ENCODE measurements at places on chromosomes 16 and 17.

- no peaks in the 10 kb centered on the region for H3K36me3 ChIP-seq
- peaks cover 12% of the 10 kb centered on the region for H3K27me3 ChIP-seq
- H3K27ac ChIP-seq: peak overlapping the region; percentile 13
- H3K4me3 ChIP-seq: no peak overlapping the region
These were observed 27.4 kb upstream of the NAGLU start for GRCh38 chr17:42508426-42509165.

DNA sequence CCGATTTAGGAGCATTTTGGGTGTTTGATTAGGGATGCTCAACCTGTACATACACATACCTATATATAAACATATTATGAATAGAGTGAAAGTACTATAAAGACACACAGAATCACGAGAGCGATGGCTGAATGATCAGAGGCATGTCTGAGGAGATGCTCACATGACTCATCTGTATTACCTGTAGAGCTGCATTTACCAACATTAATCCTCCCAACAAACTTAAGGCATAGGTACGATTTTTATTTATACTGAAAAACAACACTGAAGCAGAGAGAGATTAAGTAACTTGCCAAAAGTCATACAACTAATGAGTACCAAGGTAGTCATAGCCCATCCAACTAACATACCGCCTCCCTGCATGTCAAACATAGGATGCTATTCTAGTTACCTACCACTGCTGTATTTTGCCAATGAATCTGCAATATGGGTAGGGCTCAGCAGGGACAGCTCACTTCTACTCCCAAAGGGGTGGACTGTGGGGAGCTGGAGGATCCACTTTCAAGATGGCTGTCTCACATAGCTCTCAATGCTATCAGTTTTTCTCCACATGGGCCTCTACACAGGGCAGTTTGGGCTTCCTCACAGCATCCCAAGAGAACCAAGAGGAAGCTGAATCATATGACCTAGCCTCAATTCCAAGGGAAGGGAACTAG is 7.3 kb downstream of the CYB5D1 start:
- no peaks in the 10 kb centered on the region for H3K27me3 ChIP-seq
- H3K27ac ChIP-seq: no peak overlapping the region
- H3K36me3 ChIP-seq: peaks cover 34% of the 10 kb centered on the region

DNA sequence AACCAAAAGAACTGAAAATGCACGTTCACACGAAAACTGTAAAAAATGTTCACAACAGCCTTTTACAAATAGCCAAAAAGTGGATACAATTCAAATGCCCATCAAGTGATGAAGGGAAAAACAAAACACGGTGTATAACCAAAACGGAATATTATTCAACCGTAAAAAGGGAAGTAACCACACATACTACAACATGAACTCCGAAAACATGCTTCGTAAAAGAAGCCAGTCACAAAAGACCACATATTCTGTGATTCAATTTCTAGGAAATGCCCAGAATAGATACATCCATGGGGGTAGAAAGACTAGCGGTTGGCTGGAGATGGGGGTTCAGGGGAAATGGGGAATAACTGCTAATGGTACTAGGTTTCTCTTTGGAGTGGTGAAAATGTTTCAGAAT is 81.5 kb upstream of the TRAP1 start:
- H3K36me3 ChIP-seq: peaks cover 25% of the 10 kb centered on the region
- no peak overlapping the region for H3K4me3 ChIP-seq
- H3K4me1 ChIP-seq: peaks cover 55% of the 10 kb centered on the region
- no peaks in the 10 kb centered on the region for H3K27me3 ChIP-seq
- no peak overlapping the region for H3K27ac ChIP-seq

DNA sequence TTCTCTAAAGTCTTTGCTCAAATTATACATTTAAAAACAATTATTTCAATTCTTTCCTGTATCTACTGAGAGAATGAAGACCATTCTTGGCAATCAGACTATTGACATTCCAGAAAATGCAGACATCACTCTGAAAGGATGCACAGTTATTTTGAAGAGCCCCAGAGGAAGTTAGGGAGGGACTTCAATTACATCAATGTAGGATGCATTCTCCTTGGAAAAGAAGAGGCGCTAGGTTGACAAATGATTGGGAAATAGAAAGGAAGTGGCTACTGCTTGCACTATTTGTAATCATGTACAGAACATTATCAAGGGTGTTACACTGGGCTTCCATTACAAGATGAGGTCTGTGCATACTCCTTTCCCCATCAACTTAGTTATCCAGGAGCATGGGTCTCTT is 74.3 kb downstream of the SSH2 start:
- H3K4me1 ChIP-seq: peaks cover 2% of the 10 kb centered on the region
- H3K4me3 ChIP-seq: no peak overlapping the region
- H3K27me3 ChIP-seq: no peaks in the 10 kb centered on the region
- H3K27ac ChIP-seq: no peak overlapping the region
- H3K36me3 ChIP-seq: peaks cover 11% of the 10 kb centered on the region

GRCh38 chr17:62906881-62907280 is 59.2 kb upstream of the TANC2 start:
- H3K27ac ChIP-seq: no peak overlapping the region
- H3K36me3 ChIP-seq: no peaks in the 10 kb centered on the region
- DNase-seq: no peak
- no peaks in the 10 kb centered on the region for H3K4me1 ChIP-seq
- no peak overlapping the region for H3K4me3 ChIP-seq

- H3K27ac ChIP-seq: no peak overlapping the region
- H3K4me3 ChIP-seq: no peak overlapping the region
- no peaks in the 10 kb centered on the region for H3K4me1 ChIP-seq
- H3K36me3 ChIP-seq: no peaks in the 10 kb centered on the region
- H3K27me3 ChIP-seq: no peaks in the 10 kb centered on the region
- DNase-seq: no peak
These were observed 34.4 kb upstream of the USP7 start for GRCh38 chr16:8998108-8998507.

- H3K4me3 ChIP-seq: peak overlapping the region; percentile 17
- peak overlapping the region; percentile 87 for H3K27ac ChIP-seq
- H3K36me3 ChIP-seq: peaks cover 50% of the 10 kb centered on the region
- no peaks in the 10 kb centered on the region for H3K27me3 ChIP-seq
These were observed 150.7 kb downstream of the SOCS1 start for GRCh38 chr16:11105038-11105903.

DNA sequence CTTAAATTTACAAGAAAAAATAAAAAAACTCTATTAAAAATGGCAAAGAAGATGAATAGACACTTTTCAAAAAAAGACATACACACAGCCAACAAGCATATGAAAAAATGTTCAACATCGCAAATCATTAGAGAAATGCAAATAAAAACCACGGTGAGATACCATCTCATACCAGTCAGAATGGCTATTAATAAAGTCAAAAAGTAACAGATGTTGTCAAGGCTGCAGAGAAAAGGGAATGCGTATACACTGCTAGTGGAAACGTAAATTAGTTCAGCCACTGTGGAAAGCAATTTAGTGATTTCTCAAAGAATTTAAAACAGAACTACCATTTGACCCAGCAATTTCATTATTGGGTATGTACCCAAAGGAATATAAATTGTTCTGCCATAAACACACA is 31.4 kb downstream of the CAPNS2 start:
- DNase-seq: no peak
- H3K4me3 ChIP-seq: no peak overlapping the region
- no peaks in the 10 kb centered on the region for H3K4me1 ChIP-seq

- H3K27ac ChIP-seq: peak within 1 kb of the TSS; percentile 60
- H3K4me1 ChIP-seq: peaks cover 17% of the 10 kb centered on the region
- no peaks in the 10 kb centered on the region for H3K27me3 ChIP-seq
- H3K4me3 ChIP-seq: peak within 1 kb of the TSS; percentile 80
- peak; percentile 91 for DNase-seq
These were observed at the start of gene CEP112 for GRCh38 chr17:66191593-66192377. Gene CEP112, minus strand, starts transcription at chr17:66192133.

DNA sequence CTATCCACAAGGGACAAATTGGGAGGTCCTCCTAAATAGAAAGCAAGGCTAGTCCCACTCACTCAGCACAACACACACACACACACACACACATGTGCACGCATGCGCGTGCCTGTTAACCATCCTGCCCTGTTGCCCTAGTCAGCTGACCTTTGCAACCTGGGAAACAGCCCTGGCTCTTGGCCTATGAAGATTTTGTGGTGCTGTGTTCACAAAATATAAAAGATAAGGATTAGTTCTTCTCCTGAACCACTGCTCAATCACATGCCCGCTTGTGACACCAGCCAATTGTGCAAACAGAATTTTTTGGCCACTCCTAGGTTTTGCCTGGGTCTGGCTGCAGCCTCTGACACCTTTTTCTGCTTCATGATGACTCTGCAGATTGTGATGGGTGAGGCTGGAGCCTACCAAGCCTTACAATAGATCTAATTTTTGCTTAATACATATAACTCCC is 3.3 kb upstream of the CES1 start:
- DNase-seq: no peak
- no peak overlapping the region for H3K4me3 ChIP-seq
- no peaks in the 10 kb centered on the region for H3K36me3 ChIP-seq

DNA sequence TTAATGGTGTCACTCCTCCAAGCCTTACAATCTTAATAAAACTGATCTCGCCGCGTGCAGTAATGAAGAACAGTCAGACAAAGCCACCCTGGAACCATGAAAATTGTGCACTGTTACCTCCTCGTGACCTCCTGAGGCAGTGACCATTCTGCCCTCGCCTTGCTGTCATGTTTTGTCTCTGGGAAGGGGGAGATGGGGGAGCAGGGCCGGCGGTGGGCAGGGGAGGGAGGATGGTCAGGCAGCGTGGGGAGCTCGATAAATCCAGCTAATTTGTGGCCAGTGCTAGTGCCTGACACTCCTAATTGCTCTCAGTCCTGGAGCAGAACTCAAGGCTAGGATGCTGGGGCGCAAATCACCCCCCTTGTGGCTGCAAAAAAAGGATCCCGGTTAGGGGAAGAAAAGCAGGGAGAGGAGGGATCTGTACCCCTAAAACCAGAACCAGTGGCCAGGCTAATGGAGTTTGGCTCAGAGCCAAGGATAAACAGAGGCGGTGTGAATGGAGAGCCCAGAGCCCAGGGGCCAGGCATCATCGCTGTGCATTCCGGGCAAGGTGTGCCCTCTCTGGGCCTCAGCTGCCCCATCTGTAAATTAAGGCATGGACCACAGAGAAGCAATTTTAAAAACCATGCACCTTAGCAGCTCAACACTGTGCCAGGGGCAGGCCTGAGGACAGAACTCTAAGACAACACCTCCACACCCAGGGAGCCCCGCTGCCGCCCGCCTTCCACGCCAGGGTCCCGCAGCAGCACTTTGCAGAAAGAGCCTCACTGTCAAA is 113.3 kb downstream of the ZNF423 start:
- DNase-seq: no peak
- H3K4me3 ChIP-seq: no peak overlapping the region
- H3K27ac ChIP-seq: no peak overlapping the region
- no peaks in the 10 kb centered on the region for H3K36me3 ChIP-seq

GRCh38 chr16:1137604-1138003 is 15.3 kb upstream of the CACNA1H start:
- H3K4me1 ChIP-seq: no peaks in the 10 kb centered on the region
- no peak overlapping the region for H3K4me3 ChIP-seq
- H3K36me3 ChIP-seq: no peaks in the 10 kb centered on the region
- no peak overlapping the region for H3K27ac ChIP-seq
- no peaks in the 10 kb centered on the region for H3K27me3 ChIP-seq

- peaks cover 30% of the 10 kb centered on the region for H3K27me3 ChIP-seq
- H3K36me3 ChIP-seq: peaks cover 8% of the 10 kb centered on the region
- H3K27ac ChIP-seq: no peak overlapping the region
- H3K4me1 ChIP-seq: peaks cover 37% of the 10 kb centered on the region
- no peak for DNase-seq
- peak overlapping the region; percentile 54 for H3K4me3 ChIP-seq
These were observed 261.3 kb downstream of the ZFHX3 start for GRCh38 chr16:72786606-72787005.

GRCh38 chr17:50944054-50944901 is 78.1 kb upstream of the TOB1 start:
- peak overlapping the region; percentile 81 for H3K27ac ChIP-seq
- peak overlapping the region; percentile 72 for H3K4me3 ChIP-seq
- H3K27me3 ChIP-seq: no peaks in the 10 kb centered on the region
- H3K4me1 ChIP-seq: peaks cover 41% of the 10 kb centered on the region

DNA sequence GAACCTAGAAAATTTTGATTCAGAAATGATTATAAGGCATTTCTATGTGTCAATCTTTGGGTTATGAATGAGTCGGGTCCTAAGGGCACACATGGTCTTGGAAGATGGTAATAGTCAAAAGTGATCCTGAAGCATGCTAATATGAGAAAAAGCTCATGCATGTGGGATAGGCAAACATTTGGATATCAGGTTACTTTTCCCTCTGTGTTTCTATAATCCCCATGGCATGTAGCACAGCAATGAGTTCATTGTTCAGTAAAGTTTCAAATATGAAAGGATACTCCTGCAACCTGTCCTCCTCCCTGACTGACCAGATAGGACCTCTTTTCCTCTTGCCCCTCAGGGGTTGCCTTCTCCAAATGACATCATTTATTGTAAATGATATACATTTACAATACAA is 249.9 kb upstream of the MON1B start:
- no peaks in the 10 kb centered on the region for H3K4me1 ChIP-seq
- no peak overlapping the region for H3K4me3 ChIP-seq
- no peak overlapping the region for H3K27ac ChIP-seq
- DNase-seq: no peak

GRCh38 chr16:86818671-86819532 is 240.6 kb downstream of the FOXL1 start:
- peaks cover 4% of the 10 kb centered on the region for H3K27me3 ChIP-seq
- no peak overlapping the region for H3K4me3 ChIP-seq
- H3K4me1 ChIP-seq: no peaks in the 10 kb centered on the region

DNA sequence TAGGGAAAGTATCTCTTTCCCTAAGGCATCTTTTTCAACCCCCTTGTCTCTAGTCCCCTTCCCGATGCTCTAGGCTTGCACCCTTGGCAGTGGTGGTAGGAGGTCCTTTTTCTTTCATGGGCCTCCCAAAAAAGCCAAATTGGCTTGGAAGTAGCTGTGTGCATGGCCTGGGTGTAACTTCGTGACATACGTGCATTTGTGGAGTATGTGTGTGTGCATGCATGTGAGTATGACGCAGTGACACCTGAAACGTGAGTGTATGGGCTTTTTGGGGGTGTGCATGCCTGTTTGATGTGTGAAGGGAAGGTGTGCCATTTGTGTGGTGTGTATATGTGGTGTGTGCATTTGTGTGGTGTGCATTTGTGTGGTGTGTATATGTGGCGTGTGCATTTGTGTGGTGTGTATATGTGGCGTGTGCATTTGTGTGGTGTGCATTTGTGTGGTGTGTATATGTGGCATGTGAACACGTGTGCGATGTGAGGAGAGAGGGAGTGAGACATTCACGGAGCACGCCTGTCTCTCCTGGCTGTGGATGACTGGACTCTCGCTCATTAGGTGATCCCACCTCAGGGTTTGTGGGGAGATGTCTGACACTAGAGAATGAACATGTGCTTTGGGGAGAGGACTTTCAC is 15.7 kb downstream of the IGFBP4 start:
- no peak overlapping the region for H3K27ac ChIP-seq
- DNase-seq: no peak
- H3K27me3 ChIP-seq: no peaks in the 10 kb centered on the region
- peaks cover 13% of the 10 kb centered on the region for H3K36me3 ChIP-seq

GRCh38 chr16:27685807-27686206 is 135.9 kb downstream of the KATNIP start:
- no peaks in the 10 kb centered on the region for H3K27me3 ChIP-seq
- DNase-seq: no peak
- H3K36me3 ChIP-seq: no peaks in the 10 kb centered on the region
- no peaks in the 10 kb centered on the region for H3K4me1 ChIP-seq

GRCh38 chr17:44360144-44360533 is 3.5 kb downstream of the FAM171A2 start:
- H3K4me3 ChIP-seq: no peak overlapping the region
- no peaks in the 10 kb centered on the region for H3K36me3 ChIP-seq
- H3K27me3 ChIP-seq: peaks cover 26% of the 10 kb centered on the region
- H3K27ac ChIP-seq: no peak overlapping the region
- no peak for DNase-seq

All from activated CD8-positive, alpha-beta T cell treated with anti-CD3 and anti-CD28 coated beads, Interleukin-2, amount 10 ng/mL, durations not matched to agents 7 days and 5 days (primary cell).